ENCODE measurements at places on chromosomes 2 and 18.

GRCh38 chr2:49827366-49827765 lies 673.1 kb upstream of the FSHR start:
- no peak for DNase-seq

- no peak for DNase-seq
Observed at GRCh38 chr2:111116011-111116746, 4.5 kb upstream of the BCL2L11 start.

- no peak for DNase-seq
Observed at GRCh38 chr2:176534798-176535466, 265.7 kb downstream of the MTX2 start.

DNA sequence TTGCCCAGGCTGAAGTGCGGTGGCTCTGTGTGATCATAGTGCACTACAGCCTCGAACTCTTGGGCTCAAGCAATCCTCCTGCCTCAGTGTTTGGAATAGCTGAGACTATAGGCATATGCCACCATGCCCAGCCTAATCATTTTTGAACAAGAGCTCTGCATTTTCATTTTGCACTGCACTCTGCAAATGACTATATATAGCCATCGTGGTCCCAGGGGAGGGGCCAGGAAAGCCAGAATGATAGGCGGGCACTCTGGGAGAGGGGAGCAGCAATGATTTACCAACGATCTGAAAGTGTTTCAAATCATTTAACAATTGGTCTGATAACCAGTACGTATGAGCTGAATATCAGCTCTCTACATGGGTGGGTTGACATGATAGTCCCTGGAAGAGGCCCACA lies 22.3 kb upstream of the ST3GAL5 start:
- no peak for DNase-seq

GRCh38 chr2:55114597-55114996 lies 64.3 kb upstream of the RTN4 start:
- DNase-seq: no peak

DNA sequence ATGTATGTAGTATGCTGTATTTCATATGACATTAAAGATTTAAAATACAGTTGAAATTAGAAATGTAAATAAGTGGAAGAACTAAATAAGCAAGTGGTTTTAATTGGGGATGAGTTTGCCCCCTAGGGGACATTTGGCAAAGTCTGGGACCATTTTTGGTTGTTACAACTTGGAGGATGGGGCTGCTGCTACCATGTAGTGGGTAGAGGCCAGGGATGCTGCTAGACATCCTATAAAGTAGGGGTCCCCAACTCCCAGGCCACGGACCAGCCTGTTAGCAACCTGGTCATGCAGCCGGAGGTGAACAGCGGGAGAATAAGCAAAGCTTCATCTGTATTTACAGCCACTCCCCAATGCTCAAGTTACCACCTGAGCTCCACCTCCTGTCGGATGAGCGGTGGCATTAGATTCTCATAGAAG lies 27.9 kb upstream of the ASNSD1 start:
- DNase-seq: no peak

GRCh38 chr2:113973810-113974209 lies 83.9 kb downstream of the ACTR3 start:
- DNase-seq: no peak

DNA sequence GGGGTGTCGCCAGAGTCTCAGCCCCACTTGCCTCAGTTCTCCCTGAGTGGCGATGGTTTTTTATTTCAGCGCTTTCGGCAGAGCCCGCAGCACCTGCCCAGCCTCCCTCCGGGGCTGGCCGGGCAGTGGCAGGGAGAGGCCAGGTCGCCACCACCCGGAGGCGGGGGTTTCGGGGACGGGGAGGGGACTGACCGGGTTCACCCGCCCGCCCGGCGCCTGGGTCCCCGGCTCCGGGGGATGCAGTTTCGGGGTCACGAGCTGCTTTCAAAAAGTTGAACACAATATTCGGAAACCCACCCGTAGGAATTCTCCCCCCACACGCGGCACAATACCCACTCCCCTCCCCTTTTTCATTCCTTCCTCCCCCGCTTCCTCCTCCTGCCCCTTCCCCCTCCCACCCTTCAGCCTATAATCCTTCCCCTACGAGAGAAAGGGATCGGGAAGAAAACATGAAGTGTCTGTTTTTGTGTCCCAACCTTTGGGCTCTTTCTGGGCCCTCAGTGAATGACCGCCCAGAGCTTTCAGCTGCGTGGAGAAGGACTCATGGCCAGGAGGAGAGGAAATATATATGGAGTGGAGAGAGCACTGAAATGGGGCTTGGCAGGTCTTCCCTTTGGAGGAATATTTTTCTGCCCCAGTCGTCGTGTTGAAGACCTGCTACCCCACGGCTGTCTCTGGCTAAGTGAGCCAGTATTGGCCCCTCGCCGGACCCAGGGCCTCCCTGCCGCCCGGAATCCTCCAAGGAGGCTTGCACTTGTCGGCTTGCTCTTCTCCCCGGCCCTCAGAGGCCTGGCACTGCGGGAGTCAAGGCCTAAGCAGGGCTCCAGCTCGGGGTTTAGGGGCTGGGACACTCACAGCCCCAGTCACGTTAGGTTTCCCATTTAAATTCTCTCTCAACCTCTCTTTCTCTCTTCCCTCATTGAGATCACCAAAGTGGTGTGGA lies 2.1 kb upstream of the SIX3 start:
- no peak for DNase-seq

DNA sequence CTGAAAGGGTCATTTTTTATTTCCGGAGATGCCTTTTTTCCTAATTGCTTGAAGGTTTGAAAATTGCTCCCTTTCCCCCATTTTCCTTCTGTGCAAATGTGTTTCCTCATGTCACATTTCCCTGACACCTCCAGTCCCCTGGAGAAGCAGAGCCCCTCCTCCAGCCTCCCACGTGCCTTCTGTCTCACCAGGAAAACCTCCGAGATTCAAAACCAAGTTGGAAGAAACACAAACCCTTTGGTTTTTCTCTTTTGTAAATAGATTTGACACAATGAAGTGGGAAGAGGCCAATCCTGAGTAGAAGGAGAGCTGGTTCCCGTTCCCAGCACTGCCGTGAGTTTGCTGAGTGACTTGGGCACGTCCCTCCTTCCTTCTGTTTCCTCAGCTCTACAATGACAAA lies 125.4 kb upstream of the MYCN start:
- DNase-seq: no peak

GRCh38 chr18:49845629-49846360 lies 32.5 kb upstream of the ACAA2 start:
- no peak for DNase-seq

DNA sequence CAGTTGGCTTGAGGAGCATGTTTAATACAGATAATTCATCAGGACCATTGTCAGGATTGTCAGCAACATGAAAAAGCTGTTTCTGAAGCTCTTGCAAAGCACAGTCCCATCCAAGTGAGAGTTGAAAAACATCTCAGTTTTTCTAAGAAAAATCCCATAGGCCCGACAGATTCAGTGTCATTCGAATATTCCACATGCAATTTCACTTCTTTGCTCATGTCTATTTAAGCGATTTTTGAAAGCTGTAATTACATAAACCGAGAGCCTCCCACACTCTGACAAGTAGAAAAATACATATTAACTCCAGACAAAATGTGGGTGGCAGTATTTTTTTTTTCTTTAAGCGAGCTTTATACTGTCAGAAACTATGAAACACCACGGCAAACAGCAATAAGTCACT lies 134.7 kb upstream of the GALNT5 start:
- no peak for DNase-seq

- DNase-seq: no peak
Observed at GRCh38 chr2:240205348-240205747, 64.9 kb upstream of the OTOS start.
